Midbrain (tissue), 1 donor: ENCODE measurements at places on chromosomes 5 and 9.

DNA sequence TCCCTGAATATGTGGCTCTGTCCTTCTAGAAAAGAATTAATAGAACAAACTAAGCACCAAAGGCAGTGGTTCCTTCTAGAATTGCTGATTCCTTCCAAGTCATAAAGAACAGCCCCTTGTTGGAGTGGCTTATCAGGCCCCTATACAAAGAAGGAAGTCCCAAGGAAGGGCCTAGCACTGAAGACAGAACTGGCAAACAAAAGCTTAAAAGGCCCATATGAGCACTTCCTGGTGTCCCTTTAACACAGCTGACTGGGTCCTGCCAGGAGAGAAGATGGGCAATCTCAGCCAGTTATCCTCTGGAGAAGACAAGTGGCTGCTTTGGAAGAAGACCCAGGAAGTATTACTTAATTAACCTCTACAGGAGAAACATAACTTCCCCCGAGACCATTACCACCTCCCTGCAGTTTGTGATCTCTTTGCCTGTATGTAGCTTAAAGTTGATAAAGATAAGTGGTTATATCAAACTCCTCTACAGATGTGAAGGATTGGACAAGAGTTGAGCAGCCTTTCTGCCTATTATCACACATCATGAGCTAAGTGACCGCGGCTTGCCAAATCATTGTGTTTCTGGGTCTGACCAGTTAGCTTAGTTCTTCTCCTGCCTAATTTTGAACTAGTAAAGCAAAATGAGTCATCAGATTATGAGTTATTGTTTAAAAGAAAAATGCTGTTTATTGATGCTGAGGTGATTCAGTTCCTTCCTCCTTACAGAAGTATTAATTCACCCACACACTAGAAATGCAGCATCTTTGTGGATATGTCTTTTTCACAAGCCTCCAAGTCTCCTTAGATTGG lies 13.3 kb upstream of the STING1 start:
- DNase-seq: no peak

- DNase-seq: no peak
Observed at GRCh38 chr5:111231119-111231518, 6.9 kb downstream of the CAMK4 start.

DNA sequence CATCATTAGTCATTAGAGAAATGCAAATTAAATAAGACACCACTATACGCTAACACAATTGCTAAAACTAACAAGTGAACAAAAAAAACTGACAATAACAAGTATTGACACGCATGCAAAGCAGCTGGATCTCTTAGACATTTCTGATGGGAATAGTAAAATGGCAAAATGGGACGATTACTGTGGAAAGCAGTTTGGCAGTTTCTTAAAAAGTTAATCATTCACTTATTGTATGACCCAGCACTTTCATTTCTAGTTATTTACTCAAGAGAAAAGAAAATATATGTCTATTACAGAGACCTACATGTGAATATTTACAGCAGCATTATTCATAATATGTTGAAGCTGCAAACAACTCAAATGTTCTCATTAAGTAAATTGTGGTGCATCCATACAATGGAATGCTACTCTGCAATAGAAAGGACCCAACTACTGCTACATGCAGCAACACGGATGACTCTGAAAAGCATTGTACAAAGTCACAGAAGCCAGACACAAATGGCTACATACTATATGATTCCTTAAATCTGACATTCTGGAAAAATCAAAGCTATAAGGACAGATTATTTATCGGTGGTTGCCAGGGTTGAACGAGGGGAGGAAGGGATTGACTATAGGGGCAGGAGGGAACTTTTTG lies 96.8 kb upstream of the ITGA2 start:
- DNase-seq: no peak

DNA sequence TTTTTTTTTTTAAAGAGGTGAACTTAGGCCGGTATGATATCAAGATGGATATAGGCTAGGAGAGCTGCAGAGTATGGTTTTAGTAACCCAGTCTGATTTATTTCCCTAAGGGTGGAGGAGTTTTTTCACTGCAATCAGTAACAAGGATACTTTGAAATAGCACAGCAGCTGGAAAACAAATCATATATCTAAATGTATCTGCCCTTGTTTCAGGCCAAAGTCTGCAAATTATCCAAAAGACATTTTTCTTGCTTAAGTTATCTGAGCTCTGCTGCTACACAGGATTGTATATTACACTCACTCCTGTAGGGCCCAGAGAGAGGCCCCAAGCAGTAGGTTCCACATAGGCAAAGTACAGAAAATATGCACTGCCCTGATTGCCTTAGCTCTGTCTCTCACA lies 222.4 kb downstream of the NTRK2 start:
- DNase-seq: no peak

GRCh38 chr5:115549154-115549553 lies 4.6 kb upstream of the FEM1C start:
- no peak for DNase-seq

- no peak for DNase-seq
Observed at GRCh38 chr5:151493665-151494064, 46.3 kb downstream of the SLC36A1 start.

GRCh38 chr9:22238809-22239684 lies 207.6 kb upstream of the DMRTA1 start:
- DNase-seq: no peak

DNA sequence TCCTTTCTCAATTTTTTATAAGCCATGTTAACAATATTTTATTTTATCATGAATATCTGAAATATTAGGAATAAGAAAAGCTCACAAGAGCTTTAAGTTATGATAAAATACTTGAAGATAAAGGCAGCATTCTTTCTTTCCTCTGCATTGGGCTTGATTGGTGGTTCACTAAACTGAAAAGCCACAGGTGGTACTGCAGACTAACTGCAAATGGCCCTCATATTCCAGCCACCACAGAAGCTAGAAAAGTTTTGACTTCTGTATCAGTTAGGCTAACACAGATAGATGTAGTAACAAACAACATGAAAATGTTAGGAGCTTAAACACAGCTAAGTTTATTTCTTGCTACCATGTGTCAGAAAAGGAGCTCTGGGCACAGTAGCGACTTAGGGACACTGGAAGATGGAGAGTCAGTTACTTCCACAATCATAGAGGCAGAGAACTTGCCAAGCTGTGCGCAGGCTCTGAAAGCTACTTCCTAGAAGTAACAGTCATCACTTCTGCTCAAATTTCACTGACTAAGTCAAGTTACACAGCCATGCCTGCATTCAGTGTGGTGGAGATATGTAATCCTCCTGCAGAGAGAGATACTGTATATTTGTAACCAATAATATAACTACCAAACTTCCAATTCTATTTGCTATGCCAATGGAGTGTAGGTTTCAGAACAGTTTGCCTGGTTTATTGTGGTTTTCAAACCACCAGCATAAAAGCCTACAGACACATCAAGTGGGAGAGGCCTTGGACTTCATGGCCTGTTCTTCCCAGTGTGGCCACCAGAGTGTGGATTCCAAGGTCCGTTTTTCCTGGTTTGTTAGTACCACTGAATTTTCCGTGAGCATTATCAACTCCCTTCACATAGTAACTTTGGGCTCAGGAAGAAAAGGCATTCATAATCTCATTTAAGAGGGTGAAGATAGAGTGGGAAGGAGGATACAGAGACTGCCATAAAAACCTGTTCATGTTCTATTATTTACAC lies 268.3 kb downstream of the PJA2 start:
- DNase-seq: no peak

DNA sequence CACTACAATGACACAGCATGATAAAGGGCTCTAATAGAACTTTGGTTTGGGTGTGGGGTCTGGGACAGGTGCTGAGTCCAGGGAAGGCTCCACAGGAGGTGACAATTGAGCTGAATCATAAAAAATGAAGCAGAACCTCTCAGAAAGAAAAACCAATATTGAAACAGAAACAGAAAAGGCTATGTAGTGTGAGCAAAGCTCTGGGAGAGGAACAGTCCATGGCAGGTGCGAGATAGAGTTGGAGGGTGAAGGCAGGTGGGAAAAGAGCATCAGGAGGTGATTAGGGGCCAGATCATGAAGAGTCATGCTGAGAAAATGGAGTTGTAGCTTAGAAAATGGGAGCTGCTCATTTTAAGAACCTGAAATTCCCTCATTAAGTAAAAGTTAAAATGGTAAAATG lies 164.9 kb downstream of the KCTD16 start:
- no peak for DNase-seq

DNA sequence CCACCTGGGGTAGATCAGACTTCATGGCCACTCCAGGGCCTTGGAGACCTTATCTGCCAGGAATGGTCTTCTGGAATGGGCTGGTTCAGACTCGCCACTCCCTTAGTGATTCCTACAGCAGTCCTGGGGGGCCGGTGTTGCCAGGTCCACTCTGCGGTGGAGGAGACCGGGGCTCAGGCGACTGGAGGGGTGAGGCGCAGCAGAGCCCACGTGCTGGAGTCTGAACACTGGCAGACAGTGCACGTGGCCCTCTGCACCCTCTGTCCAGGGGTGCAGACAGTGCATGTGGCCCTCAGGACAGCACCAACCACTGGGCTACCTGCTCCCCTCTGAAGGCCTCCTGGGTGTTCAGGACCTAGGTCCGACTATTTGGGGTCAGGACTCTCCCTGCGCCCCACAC lies 94.8 kb upstream of the PHYKPL start:
- DNase-seq: no peak

DNA sequence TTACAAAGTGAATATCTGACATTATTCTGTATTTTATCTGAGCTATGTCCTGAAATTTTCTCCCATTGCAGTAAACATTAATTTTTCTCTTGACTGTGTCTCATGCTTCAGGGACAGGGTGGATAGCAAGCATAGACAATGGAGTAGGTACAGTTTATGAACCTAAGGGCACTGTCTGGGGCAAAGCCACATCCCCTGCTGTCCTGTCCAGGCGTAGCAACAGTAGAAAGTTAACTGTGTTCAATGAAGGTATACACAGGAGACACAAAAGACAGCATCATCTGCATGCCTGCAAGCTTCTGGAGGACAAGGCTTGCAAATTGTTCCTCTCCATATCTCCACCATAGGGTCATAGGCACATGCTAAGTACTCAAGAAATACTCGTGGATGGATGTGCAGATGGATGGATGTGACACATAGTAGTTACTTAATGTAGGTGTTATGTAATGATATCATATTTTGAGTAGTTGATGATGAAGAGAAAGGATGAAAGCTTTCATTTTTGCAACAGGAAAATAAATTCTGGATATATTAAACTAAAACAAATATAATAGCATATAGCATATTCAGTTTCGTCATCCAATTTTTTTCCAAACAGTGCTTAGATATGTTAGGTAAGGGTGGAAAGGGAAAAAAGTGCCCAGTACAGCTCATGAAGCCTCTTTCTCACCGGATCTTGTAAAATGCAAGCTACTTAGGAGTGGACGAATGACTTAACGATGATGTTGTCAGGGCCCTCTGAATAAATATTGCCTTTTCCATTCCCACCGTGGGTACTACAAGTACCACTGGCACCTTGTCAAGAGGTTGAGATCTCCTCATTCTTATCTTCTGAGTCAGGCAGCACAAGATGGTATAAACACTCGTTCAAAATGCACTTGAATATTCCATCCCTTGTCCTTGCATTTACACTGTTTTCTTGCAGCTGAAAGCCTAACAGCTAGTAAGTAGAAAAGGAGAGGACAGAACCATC lies 19.9 kb upstream of the ZSWIM6 start:
- no peak for DNase-seq

GRCh38 chr5:169694091-169694625 lies 57.1 kb downstream of the DOCK2 start:
- no peak for DNase-seq

- no peak for DNase-seq
Observed at GRCh38 chr9:14846871-14847311, 63.3 kb downstream of the FREM1 start.

GRCh38 chr9:112487799-112488340 lies 1.2 kb downstream of the KIAA1958 start:
- peak; percentile 48 for DNase-seq

DNA sequence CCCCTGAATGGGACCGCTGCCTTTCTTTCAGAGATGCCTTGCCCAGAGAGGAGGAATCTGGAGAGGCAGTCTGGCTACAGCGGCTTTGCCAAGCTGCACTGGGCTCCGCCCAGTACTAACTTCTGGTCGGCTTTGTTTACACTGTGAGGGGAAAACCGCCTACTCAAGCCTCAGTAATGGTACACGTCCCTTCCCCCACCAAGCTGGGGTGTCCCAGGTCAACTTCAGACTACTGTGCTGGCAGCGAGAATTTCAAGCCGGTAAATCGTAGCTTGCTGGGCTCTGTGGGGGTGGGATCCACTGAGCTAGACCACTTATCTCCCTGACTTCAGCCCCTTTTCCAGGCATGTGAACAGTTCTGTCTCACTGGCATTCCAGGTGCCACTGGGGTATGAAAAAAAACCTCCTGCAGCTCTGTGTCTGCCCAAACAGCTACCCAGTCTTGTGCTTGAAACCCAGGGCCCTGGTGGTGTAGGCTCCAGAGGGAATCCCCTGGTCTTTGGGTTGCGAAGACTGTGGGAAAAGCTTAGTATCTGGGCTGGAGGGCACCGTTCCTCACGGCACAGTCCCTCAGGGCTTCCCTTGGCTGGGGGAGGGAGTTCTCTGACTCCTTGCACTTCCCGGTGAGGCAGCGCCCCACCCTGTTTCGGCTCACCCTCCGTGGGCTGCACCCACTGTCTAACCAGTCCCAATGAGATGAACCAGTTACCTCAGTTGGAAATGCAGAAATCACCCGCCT lies 171.2 kb downstream of the CWC27 start:
- DNase-seq: no peak

GRCh38 chr5:181204113-181204825 lies 727 bp downstream of the TRIM7 start:
- no peak for DNase-seq

DNA sequence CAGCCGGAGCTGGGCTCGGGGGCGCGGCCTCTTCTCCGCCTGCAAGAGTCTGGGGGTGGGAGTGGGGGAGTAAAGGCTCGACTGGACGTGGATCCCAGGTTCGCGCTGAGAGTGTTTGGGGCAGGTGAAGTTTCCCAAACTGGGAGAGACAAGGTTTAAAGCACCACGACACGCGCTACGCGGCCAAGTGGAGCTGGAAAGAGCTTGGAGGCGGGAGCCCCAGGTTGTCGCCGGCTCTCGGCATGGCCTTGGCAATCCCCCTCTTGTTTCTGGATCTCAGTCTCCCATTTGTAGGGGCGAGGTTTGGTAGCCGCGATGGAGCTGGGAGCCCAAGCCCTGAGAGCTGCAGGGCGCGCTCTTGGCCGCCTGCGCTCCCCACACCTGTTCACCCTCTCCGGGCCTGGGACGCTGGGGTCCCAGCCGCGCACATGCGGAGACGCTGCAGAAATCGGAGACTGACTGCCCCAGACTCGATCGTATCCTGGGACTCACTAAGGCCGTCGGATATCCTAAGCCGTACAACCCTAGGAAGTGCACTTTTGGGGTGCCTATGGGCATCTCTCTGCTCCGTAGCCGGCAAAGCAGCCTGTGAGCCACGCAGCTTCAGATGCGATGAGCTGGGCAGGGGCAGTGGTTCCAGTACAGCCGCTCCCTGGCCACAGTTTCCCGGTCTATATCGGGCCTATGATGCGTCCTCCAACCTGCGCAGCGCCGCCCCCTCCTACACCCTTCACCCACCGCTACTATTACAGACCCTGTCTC lies 937 bp downstream of the TMOD1 start:
- no peak for DNase-seq

DNA sequence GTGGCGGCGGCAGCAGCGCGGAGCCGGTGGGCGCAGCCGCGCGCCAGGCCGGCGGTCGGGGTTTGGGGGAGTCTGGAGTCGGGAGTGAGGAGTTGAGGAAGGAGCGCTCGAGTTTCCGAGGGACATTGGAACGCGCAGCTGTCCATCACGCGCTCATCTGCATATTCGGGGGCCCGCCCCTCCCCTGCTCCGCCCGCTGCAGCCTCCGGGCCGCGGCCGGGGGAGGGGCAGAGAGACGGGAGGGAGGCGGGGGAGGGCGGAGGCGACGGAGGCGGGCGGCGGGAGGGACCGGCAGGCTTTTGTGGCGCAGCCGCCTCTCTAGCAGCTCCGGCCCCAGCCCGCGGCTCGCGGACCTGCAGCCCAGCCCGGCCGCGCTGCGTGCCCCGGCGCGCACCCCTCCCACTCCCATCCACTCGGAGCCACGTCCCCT lies at the start of gene IRX2:
Gene IRX2 (minus strand): TSS at position 86 of the 430 bp plus-strand sequence. CDS start 264 bp downstream, outside the sequence.
- DNase-seq: peak; percentile 85
